ENCODE measurements at places on chromosomes 1 and 21. TPM values are rescaled to one million over a fixed set of nuclear protein-coding genes. Genes with fewer than 3 reads are reported as not detected.

DNA sequence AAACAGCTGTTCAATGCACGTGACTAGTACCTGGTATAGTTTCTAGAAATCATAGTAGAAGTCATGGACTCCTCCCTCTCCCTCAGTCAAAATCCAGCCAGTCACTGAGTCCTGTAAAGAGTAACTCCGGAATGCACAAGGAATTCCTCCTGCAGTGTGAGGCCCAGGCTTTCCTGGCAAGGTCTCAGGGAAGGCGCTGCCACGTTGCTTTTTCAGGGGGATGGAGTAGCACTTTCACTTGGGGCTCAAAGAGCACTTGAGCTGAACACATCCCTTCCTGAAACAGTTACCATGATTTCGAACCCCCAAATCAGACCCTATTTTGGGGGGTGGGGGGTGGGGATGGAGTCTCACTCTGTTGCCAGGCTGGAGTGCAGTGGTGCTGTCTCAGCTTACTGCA, 26.4 kb upstream of the LRRC8D start:
- no peaks in the 10 kb centered on the region for H3K36me3 ChIP-seq
- H3K27ac ChIP-seq = no peak overlapping the region
- H3K4me1 ChIP-seq = no peaks in the 10 kb centered on the region
- H3K4me3 ChIP-seq = no peak overlapping the region
- DNase-seq = no peak
- no peaks in the 10 kb centered on the region for H3K27me3 ChIP-seq

DNA sequence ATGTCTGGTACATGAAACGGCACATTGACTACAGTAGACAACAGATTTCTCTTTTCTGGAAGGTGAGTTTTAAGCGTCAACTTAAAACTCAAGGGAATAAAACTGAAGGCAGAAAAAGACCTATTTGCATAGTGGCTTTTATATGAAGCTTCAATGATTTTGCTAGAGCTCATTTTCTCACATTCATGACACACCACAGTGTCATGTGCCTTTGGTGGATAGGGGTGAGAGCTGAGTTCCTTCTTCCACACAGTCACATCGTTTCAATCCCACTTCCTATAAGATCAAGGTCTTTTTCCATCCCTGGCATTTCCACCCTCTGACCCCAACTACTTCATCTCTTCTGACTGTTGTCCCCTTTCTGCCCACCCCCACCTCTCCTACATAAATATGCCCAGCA, 31.0 kb downstream of the IL12RB2 start:
- no peak for DNase-seq
- no peak overlapping the region for H3K27ac ChIP-seq
- no peaks in the 10 kb centered on the region for H3K27me3 ChIP-seq
- H3K4me1 ChIP-seq = no peaks in the 10 kb centered on the region
- H3K4me3 ChIP-seq = no peak overlapping the region

- H3K27ac ChIP-seq = no peak overlapping the region
- DNase-seq = no peak
- H3K27me3 ChIP-seq = no peaks in the 10 kb centered on the region
- H3K4me3 ChIP-seq = no peak overlapping the region
Observed at GRCh38 chr1:196009362-196009761, 598.9 kb downstream of the KCNT2 start.

- H3K27ac ChIP-seq = peak overlapping the region; percentile 55
- peaks cover 18% of the 10 kb centered on the region for H3K36me3 ChIP-seq
- no peak for DNase-seq
Observed at GRCh38 chr1:155968670-155969069, 9.7 kb downstream of the ARHGEF2 start.

- no peak for DNase-seq
- no peaks in the 10 kb centered on the region for H3K36me3 ChIP-seq
- no peaks in the 10 kb centered on the region for H3K27me3 ChIP-seq
- no peak overlapping the region for H3K27ac ChIP-seq
Observed at GRCh38 chr1:237355022-237355421, 313.0 kb downstream of the RYR2 start.

DNA sequence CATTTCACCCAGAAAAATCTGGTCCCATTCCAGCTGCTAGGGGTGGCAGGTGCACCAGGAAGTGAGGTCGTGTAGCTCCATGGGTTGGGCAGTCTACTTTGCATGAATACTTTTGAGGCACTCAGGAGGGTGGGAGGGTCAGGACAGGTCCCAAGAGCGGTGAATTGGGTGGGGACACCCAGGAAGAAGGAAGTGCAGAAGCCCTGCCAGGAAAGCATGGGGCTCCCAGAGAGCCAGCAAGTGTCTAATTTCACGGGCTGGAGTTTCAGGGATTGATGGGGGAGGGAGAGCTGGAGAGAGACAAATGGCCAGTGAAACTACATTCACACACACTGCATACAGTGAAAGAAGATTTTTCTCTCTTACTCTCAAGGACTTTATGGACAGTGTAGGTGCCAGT, 137.8 kb downstream of the GALNT2 start:
- no peak for DNase-seq
- H3K27me3 ChIP-seq = no peaks in the 10 kb centered on the region
- no peaks in the 10 kb centered on the region for H3K36me3 ChIP-seq
- H3K4me3 ChIP-seq = no peak overlapping the region
- H3K4me1 ChIP-seq = peaks cover 5% of the 10 kb centered on the region

The GPR153 gene
- 34.6 TPM for total RNA-seq

DNA sequence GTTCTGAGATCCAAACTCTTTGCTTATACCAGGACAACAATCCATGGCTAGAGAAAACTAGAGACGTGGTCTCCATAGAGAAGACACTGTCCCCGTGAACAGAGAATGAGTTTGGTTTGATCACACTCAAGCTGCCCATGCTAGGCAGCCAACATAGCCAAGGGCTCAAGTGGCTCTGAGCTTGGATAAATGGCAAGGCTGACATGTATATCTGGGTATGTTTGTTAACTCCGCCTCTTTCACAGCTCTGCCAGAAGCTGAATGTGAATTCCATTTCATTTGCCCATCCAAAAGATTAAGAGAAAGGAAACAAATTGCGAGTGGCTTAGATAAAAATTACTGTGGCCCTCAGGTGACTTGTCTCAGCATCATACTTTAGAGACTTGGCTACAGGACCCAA, 38.0 kb downstream of the ILDR2 start:
- no peaks in the 10 kb centered on the region for H3K36me3 ChIP-seq
- H3K4me1 ChIP-seq = no peaks in the 10 kb centered on the region
- H3K4me3 ChIP-seq = no peak overlapping the region
- DNase-seq = no peak
- no peak overlapping the region for H3K27ac ChIP-seq

GRCh38 chr1:90387805-90388204, 329.3 kb downstream of the BARHL2 start:
- DNase-seq = no peak
- no peaks in the 10 kb centered on the region for H3K36me3 ChIP-seq
- no peaks in the 10 kb centered on the region for H3K27me3 ChIP-seq
- no peak overlapping the region for H3K4me3 ChIP-seq
- H3K4me1 ChIP-seq = no peaks in the 10 kb centered on the region

The OR2L5 gene
- 0.44 TPM for total RNA-seq

The OLFML2B gene
- total RNA-seq = 5.2 TPM

DNA sequence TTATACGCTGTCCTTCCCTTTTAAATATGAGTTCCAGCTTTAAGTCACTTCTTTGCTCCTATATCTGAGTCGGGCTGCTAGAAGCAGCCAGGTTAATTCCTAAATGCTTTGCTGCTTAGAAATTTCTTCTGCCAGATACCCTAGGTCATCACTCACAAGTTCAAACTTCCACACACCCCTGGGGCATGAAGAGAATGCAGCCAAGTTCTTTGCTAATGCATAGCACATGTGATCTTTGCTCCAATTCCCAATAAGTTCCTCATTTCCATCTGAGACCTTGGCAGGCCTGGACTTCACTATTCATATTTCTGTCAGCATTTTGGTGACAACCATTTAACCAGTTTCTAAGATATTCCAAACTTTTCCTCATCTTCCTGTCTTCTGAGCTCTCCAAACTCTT, 14.5 kb upstream of the APP start:
- no peak overlapping the region for H3K4me3 ChIP-seq
- H3K4me1 ChIP-seq = no peaks in the 10 kb centered on the region
- no peaks in the 10 kb centered on the region for H3K36me3 ChIP-seq
- H3K27me3 ChIP-seq = no peaks in the 10 kb centered on the region
- no peak for DNase-seq

DNA sequence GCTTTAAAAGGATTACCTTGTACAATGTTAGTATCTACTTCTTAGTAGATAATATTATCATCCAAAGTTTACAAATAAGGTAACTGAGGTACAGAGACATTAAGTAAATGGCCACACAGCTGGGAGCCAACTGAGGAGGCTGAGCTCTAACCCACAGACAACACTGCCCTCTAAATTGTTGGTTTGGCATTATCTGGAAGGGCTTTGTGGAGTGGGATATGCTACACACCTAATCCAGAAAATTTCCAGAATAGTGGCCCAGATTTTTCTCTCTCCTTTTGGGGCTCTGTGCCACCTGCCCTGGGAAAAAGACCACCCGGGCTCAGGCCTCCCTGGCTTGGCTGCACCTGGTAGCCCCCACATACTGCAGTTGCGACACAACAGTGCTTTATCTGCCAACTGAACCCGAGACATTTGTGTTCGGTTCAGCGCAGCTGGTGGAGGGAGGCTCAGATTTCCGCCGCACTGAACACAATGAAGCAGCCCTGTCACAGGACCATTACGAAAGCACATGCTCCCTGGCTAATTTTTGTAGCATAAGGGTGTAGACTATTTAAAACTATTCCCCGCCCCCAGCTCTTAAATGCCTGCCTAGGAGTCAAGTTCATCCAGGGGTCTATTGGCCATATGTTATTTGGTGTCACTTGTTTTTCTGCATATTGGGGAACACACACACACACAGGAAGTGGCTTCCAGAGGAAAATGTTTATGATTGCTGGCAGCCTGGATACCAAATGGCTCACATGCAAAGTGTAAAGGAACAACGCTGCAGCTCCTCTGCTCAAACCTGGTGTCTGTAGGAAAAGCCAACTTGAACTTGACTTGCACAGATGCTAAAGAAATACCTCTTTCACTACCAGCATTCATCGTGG, 92.3 kb upstream of the ESRRG start:
- no peaks in the 10 kb centered on the region for H3K4me1 ChIP-seq
- no peak overlapping the region for H3K27ac ChIP-seq
- H3K36me3 ChIP-seq = no peaks in the 10 kb centered on the region
- DNase-seq = no peak
- H3K27me3 ChIP-seq = no peaks in the 10 kb centered on the region

DNA sequence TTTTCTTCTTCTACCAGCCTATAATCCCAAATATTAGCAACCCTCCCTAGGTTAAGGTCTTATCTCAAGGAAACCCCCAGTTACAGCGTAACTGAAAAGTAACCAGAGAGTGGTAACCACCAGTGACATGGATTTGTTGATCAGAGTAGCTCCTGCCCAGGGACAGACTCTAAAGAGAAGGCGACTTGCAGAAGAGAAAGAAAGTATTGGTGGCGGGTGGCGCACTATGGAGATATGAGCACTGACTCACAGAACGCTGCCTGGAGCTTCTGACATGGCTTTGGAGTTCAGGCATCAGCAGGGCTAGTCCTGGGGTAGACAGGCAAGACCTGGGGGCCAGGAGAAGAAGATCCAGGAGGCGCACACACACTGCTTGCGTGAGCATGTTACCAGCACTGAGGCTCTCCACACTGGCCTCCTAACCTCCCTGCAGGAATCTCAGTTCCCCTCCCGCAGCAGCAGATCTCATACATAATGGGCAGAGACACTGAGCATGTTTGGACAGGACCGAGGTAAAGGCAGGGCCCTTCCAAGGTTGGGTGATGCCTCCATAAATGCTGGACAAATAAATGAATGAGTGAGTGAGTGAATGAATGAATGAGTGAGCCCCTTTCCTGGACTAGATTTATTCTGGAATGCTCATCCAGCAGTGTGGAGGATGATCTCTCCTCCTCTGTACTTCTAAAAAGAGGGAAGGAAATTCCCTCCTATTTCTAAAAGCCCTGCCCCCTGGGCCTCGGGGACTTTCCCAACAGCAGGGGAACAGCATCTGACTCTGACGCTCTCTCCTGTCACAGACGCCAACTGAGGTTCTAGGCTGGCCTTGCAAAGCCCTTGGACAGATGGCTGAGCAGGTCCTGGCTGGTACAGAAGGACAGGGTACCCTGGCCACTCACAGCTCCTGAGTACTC, 175.5 kb downstream of the CLIC6 start:
- peak overlapping the region; percentile 84 for H3K27ac ChIP-seq
- peaks cover 5% of the 10 kb centered on the region for H3K36me3 ChIP-seq
- peak overlapping the region; percentile 12 for H3K4me3 ChIP-seq
- peaks cover 31% of the 10 kb centered on the region for H3K4me1 ChIP-seq
- DNase-seq = no peak

All from breast epithelium (tissue), 4 donors.